Activated CD4-positive, alpha-beta T cell treated with anti-CD3 and anti-CD28 coated beads, Interleukin-2, amount 50 U/mL, for 48 hours (primary cell): ENCODE measurements at places on chromosomes 12 and 14.
A peak's percentile ranks its signal among the peaks of the same experiment; 100 is the strongest.

DNA sequence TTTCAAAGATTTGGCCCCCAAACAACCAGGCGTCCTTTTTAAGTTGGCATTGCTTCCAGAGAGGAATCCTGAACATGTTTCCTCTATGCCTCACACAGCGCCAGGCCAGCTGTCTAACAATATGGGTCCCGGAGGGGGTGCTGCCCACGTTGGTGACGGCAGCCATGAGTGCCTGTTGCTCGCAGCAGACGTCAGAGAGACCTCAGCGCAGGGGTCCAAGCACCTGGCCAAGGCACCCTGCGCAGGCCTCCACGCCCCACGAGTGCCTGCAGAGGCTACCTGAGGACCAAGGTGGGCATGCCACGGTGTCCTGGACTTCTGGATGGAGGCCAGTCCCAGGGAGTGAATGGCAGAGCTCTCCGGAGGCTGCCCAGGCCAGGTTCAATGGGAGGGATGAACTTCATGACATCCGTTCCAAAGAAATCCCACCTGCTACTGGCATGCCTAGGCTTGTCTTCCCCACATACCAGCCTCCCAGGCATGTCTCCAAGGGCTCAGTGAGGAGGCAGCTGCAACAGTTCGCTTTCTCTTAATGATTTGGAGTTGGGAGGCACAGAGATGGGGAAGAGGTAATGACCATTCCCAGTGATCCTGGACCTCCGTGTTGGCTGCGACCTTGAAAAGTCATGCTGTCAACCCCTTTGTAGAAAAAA is 11.6 kb upstream of the FOXN3 start:
- no peak for DNase-seq

DNA sequence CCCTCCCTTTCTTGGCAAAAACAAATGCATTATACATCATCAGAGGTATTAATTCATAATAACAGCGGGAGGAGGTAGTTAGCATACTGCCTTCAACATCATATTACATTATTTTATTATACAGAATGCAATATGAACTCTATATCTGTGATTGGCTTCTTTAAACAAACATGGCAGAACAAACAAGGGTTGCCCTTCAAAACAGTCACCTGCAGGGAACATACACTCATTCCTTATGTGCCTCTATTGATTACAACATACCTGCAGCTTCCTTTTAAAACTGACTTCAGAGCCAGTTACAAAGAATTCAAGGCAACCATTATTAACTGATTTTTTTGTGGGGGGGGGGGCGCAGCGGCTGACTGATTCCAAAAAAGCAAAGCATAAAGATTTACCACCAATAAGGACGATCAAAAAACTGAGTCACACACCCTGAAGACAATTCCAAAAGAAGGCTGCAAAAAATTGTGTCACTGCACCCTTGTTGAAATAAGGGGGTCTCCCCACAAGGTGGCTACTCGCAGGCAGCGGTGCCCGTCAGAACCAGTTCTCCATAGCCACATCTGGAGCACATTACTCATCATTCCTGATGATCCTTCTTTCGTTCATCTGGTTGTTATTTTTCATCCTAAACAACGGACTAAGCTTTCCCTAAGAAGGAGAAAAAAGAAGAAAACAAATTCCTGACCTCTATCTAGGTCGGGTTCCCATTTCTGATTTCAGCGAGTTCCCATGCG is 51.8 kb downstream of the SMUG1 start:
- no peak for DNase-seq

DNA sequence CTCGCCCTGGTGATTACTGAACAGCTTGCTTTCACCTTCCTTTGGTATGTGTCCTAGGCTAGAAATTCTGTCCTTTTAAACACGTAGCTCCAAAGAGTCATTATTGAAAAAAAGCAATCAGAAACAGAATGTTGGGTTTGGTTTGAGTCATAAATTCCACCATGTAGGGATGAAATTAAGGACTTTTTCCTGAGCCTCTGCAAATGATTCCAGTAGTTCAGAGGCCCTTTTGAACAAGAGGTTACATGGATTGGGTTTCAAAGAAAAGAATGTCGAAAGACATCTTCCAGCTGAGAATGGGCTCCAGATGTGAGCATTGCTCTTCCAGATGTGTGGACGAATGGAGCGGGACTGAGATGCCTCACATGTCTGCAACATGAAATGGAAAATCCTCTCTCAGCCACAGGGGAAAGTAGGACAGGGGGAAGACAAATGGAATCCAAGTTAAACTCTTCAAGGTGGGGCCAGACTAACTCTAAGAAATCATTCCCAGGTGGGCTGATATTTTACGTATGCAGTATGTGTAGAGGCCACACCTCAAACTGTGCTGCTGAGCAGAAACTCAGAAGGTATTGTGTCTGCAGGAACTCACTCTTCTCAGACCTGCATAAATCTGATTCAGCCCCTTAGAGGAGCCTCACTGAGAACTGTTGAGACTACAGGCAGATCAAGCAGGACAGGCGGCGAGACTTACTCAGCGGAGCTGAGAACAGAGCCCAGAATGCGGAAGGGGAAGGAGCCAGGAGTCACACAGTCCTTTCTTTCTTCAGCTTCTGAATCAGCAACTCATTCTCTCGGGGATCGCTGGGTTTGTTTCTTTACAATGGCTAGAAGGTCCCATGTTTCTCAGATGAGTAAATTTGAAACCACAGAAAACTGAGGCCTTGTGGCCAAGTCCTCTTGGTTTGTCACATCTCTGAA is 23.3 kb upstream of the EMP1 start:
- DNase-seq = peak; percentile 48

DNA sequence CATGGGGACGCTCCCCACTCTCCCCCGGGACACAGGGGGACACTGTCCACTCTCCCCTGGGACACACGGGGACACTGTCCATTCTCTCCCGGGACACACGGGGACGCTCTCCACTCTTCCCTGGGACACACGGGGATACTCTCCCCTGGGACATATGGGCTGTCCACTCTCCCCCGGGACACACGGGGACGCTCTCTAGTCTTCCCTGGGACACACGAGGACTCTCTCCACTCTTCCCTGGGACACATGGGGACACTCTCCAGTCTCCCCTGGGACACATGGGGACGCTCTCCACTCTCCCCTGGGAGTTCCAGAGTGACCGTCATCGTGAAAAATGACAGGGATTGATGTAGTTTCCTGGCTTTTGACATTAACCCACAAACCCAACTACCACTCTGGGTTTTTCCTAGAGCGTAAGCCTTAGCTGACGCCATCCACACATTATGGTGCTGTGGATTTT is 3.0 kb upstream of the P2RX2 start:
- no peak for DNase-seq

DNA sequence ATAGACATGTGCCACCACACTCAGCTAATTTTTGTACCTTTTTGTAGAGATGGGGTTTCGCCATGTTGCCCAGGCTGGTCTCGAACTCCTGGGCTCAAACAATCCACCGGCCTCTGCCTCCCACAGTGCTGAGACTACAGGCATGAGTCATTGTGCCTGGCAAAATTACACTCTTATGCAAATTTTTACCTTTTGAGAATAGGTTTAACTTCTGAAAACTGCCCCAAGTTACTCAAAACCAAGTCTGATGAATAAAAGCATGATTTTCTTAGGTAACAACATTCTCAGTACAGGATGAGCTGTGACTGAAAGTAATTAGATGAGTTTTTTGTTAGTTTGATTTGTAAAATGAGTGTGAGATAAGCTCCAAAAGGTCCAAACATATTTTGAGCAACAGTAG is 166.0 kb downstream of the RPS29 start:
- peak; percentile 46 for DNase-seq
